ENCODE measurements at places on chromosomes 6 and 20. TPM values are rescaled to one million over a fixed set of nuclear protein-coding genes. Genes with fewer than 3 reads are reported as not detected.
A peak's percentile ranks its signal among the peaks of the same experiment; 100 is the strongest.

- H3K36me3 ChIP-seq, result no peaks in the 10 kb centered on the region
- peak; percentile 53 for DNase-seq
- H3K4me3 ChIP-seq, result no peak overlapping the region
- H3K27ac ChIP-seq, result no peak overlapping the region
These were observed 33.2 kb upstream of the TFAP2A start for GRCh38 chr6:10448096-10448495.

DNA sequence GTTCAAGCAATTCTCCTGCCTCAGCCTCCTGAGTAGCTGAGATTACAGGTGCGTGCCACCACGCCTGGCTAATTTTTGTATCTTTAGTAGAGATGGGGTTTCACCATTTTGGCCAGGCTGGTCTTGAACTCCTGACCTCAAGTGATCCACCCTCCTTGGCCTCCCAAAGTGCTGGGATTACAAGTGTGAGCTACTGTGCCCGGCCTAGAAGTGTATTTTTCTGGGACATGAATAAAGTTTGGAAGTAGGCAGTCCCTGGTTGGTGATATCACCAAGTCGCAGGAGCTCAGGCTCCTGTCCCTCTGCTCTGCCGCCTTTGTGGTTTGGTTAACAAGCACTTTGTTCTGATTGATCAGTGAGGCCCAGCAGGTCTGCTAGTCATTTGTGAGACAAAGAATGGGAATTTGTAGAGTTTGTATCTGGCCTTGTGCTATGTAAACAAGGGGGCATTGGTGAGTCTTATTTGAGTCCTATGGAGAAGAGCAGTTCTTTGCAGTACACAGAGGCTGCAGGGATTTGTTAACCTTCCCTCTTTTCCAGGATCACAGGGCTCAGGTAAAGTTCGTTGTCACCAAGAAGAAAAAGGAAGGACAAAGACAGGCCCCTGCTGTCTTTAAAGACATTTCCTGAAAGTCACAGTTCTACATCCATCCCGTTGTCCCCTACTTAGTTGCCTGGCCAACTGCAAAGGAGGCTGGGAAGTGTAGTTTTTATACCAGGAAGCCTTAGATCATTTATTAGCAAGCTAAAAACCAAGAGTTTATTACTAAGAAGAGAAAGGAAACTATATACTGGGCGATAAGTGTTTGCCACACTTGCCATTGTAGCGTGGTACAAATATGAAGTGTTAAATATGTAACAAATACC, 13.1 kb downstream of the MTHFD1L start:
- no peak overlapping the region for H3K27ac ChIP-seq
- H3K4me3 ChIP-seq, result no peak overlapping the region
- H3K36me3 ChIP-seq, result peaks cover 4% of the 10 kb centered on the region

GRCh38 chr20:46406986-46407670, 713 bp upstream of the ELMO2 start:
- H3K4me1 ChIP-seq, result peaks cover 33% of the 10 kb centered on the region
- peak overlapping the region; percentile 77 for H3K4me3 ChIP-seq

GRCh38 chr6:98443633-98444032, 390.7 kb upstream of the POU3F2 start:
- H3K36me3 ChIP-seq, result no peaks in the 10 kb centered on the region
- H3K27me3 ChIP-seq, result no peaks in the 10 kb centered on the region
- H3K4me1 ChIP-seq, result no peaks in the 10 kb centered on the region
- H3K27ac ChIP-seq, result no peak overlapping the region
- H3K4me3 ChIP-seq, result no peak overlapping the region
- DNase-seq, result no peak

GRCh38 chr20:57746832-57747404, 37.1 kb upstream of the PMEPA1 start:
- no peak overlapping the region for H3K4me3 ChIP-seq
- DNase-seq, result no peak
- H3K36me3 ChIP-seq, result no peaks in the 10 kb centered on the region
- peaks cover 22% of the 10 kb centered on the region for H3K4me1 ChIP-seq
- no peak overlapping the region for H3K27ac ChIP-seq

GRCh38 chr6:165636402-165637048, 26.5 kb downstream of the PDE10A start:
- no peaks in the 10 kb centered on the region for H3K36me3 ChIP-seq
- no peaks in the 10 kb centered on the region for H3K27me3 ChIP-seq
- peaks cover 7% of the 10 kb centered on the region for H3K4me1 ChIP-seq
- H3K4me3 ChIP-seq, result no peak overlapping the region
- no peak for DNase-seq

DNA sequence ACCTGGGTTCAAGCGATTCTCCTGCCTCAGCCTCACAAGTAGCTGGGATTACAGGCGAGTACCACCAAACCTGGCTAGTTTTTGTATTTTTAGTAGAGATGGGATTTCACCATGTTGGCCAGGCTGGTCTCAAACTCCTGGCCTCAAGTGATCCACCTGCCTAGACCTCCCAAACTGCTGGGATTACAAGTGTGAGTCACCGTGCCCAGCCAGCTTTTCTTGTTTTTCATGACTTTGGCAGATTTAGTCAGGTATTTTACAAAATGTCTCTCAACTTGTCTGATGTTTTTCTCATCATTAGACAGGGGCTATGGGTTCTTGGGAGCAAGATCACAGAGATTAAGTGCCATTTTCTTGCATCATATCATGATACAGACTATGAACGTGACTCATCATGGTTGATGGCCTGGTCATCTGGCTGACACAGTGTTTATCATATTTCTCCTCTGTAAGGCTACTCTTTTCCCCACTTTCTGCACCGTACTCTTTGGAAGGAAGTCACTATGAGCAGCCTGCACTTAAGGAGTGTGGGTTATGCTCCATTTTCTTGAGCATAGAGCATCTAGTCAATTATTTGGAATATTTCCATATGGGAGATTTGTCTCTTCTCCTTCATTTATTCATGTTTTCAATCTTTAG, 67.8 kb downstream of the RNF182 start:
- DNase-seq, result no peak
- no peaks in the 10 kb centered on the region for H3K4me1 ChIP-seq
- H3K27ac ChIP-seq, result no peak overlapping the region
- no peaks in the 10 kb centered on the region for H3K27me3 ChIP-seq
- no peaks in the 10 kb centered on the region for H3K36me3 ChIP-seq

- H3K27ac ChIP-seq, result no peak overlapping the region
- H3K36me3 ChIP-seq, result no peaks in the 10 kb centered on the region
- H3K27me3 ChIP-seq, result no peaks in the 10 kb centered on the region
These were observed 78.6 kb upstream of the PTPRK start for GRCh38 chr6:128599036-128599435.

- no peak for DNase-seq
- H3K27ac ChIP-seq, result no peak overlapping the region
- no peak overlapping the region for H3K4me3 ChIP-seq
- H3K27me3 ChIP-seq, result no peaks in the 10 kb centered on the region
- H3K4me1 ChIP-seq, result no peaks in the 10 kb centered on the region
These were observed 1106.2 kb upstream of the GJE1 start for GRCh38 chr6:141026504-141026903.

- DNase-seq, result no peak
- no peaks in the 10 kb centered on the region for H3K36me3 ChIP-seq
- no peak overlapping the region for H3K27ac ChIP-seq
- H3K4me3 ChIP-seq, result no peak overlapping the region
- H3K27me3 ChIP-seq, result no peaks in the 10 kb centered on the region
These were observed 236.8 kb downstream of the DLL1 start for GRCh38 chr6:170053966-170054661.

The PAK1IP1 gene
- 23.4 TPM for total RNA-seq

The PI3 gene
- total RNA-seq, result not detected

The OTOR gene
- not detected for total RNA-seq

All from spinal cord (tissue), 10 donors.